Hindlimb muscle (tissue), 1 donor: ENCODE measurements at places on chromosomes 12 and 14.

DNA sequence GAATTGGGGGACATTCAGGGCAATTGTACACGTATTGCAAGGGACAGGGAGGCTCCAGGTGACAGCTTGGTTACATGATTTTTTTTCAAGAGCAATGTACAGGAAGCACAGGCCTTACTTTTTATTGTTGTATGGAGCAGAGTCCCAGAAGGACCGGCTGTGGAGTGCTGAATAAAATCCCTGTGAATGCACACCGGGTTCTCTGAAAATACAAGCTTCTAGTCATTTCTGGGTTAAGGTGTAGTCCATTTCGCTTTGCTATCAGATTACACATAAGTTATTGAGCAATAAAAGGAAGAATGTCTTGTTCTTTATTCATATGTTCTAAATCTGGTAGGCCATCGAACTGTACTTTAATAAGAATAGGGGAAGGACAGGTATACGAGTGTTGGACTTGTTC is 52.2 kb downstream of the PDE3A start:
- no peak for DNase-seq

DNA sequence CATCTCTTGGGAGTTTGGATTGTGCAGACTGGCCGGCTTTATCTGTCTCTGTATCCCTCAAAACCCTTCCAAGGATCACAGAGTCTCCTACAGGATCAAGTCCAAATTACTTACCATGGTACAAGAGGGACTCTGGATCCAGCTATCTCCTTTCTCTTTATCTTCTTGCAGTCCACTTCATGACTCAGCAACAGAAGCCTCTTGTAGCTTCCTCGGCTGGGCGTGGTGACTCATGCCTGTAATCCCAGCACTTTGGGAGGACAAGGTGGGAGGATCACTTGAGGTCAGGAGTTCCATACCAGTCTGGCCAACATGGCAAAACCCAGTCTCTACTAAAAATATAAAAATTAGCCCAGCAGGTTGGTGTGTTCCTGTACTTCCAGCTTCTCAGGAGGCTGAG is 189.7 kb downstream of the BCAT1 start:
- DNase-seq = no peak

GRCh38 chr12:13326076-13326475 is 129.6 kb downstream of the EMP1 start:
- DNase-seq = no peak

DNA sequence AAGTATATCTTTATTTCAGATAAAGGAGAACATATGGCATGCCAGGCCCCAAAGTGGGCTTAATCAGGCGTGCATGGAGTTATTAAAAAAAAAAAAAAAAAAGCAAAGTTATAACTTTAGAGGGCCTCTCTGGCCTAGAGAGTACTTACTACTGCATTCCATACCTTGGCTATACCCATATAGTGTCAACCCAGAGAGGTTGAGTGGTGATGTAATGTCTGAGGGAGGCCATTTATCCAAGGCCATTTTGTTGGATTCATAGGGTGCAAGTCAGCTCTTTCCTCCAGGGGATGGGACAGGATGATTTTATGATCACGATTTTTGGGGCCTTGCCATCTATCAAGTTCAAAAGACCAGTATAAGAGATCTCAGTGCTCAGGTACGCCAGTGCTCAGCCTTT is 66.4 kb downstream of the DCAF5 start:
- DNase-seq = no peak

DNA sequence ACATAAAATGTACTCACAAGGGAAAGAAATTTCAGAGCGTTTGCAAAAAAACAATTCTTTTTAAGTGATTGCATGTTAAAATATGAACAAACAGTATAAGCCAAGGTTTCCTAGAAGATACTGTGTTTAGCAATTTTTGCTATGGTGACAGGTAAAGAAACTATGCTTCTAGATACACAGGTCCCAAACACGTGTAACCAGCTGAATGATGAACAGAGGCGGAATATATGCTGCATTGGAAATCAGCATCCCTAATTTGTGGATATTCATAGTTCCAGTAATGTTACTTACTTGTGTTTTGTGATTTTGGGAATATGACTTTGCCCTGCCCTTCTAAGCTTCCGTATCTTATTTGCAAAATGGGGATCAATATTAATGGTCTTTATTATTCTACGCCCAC is 326.3 kb upstream of the DIO2 start:
- no peak for DNase-seq
